Diencephalon (tissue), 1 donor: ENCODE measurements at places on chromosomes 11 and 22. TPM values are rescaled to one million over a fixed set of nuclear protein-coding genes. Genes with fewer than 3 reads are reported as not detected.

The OR6A2 gene
- total RNA-seq = 1.8 TPM

The TSSK2 gene
- not detected for total RNA-seq

The TAF1D gene
- total RNA-seq = 121 TPM

The DLAT gene
- total RNA-seq = 67.1 TPM

The TNNT3 gene
- not detected for total RNA-seq

The CBLIF gene
- total RNA-seq = not detected

The MS4A3 gene
- 1.6 TPM for total RNA-seq
